ENCODE measurements at places on chromosomes 5 and 9.

DNA sequence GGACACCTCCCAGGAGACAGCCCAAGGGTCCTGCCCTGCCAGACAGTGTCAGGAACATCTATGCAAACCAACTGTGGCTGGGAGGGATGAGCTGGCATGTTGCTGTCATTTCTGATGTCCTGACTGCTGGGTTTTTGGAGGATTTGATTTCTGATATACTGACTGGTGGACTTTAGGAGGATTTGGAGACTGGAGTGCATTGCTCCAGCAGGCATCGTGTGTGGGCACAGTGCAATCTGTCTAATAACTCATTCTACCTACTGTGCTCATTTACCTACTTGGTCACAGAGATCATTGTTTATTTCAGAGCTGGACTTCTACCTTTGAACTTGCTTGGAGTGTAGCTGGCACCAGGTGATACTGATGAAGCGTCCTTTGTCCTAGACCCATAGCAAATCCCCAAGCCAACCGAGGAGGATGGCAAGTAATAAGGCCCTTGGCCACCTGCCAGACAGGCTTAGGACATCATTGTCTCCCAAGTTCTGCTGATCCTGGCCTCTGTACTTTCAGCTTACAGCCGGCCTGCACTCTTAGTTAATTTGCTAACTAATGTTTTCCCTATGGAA, 124.3 kb upstream of the ICE1 start:
- DNase-seq: no peak

DNA sequence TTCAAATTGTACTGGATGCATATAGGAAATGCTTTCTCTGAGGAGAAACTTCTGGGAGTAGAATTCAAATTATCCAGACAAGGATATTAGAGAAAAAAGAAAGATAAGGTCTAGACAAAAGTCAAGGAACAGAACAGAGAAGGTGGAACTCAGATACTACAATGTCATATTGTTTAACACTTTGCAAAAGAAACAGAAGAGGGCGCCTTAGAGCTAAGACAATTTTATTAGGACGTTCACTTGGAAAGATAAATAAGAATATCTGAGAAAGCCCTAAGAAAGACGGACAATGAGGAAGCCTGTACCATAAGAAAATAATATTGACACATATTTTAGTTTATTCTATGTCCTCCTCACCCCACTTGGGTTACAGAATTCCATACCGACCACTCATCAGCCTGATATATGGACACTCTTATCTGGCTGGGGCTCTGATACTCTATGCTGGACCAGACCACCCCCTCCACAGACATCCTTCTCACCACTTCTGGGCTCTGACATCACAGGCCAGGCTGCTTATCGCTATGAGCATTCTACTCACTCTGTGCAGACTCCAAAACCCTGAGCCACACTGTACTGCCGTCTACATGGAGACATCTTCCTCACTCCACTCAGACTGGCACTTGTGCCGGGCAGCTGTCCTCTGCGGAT, 9.1 kb upstream of the AK3 start:
- no peak for DNase-seq

DNA sequence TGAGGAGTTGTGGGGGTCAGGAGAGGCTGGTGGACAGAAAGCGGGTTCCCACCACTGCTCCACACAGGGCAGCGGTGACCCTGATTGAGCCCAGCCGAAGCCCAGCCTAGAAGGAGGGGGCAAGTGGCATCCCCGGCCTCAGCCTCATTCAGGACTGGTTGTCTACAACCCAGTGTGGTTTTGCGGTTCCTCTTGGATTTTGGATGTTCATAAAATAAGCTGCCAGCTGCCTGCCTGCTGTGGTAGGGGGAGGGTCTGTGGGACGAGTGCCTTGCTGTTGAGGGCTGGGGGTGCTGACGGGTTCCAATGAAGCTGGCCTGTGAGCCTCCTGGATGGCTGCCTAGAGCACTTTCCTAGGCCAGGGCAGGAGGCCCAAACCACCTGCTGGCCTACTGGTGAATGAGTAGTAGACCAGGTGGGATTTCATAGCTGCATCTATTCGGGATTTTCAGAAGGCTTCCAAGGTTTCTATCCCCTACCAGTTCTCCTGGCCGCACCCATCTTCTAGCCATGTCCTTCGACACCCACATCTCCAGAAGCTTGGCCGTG, 102.4 kb downstream of the NDFIP1 start:
- no peak for DNase-seq

DNA sequence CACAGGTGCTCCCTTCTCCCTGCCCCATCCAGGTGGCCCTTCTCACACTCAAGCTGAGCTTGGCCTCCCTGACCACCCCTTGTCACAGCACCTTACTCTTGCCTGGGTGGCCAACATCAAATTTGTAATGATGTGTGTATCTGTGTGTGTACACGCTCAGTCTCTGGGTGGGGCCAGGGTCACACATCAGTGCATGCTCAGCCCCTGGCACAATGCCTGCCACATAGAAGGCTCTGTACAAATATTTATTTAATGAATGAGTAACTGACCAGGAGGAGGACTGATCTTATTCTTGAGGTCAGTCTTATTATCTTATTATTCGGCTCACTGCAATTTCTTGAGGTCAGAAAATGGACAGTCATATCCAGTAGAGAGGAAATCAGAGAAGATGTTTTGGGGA, 41.3 kb upstream of the HAND1 start:
- DNase-seq: no peak

DNA sequence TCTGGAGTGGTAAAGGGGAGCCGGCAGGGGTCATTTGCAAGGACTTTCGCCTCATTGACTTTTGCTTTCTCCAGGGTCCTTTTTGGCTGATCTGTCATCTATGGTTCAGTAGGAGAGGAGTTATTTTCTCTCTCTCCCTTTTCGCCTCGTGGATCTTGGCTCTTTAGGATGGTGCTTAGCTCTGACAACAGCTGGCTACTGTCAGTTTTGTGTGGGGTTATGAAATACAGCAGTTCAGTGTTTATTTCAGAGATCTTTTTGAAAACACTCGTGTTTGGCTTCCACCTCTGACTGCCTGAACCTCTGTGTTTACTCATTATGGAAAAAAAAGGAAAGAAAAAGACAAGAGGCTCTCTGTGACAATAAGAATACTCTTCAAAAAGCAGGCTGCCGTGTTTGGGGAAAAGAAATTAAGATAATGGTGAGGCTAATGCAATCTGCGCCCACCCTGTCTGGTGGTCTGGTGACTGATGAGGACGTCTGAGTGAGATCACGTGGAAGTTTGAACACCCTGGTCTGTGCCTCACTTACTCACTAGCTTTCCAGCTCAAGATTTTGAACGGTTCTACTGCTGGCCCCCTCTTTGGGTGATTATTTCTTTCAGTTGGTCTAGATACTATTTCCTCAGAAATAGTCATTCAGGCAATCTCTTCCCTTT, 567.7 kb downstream of the CAAP1 start:
- DNase-seq: no peak

DNA sequence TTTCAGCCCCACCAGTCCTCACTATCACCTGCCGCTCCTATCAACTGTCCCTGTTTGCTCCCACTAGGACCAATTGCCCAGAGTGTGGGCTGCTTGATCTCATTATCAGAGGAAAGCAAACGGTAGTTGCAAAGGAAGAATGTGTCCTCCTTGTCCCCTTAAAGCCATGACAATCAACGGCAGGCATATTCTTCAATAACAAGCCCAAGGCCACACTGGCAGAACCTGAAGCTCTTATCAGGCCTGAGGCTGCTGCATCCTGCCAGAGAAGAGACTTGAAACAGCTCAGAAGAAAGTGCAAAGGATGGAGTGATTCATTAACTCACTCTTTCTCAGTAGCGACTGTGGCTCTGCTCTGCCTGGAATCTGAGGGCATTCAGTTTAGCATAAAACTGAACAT, 39.2 kb upstream of the MAN2A1 start:
- no peak for DNase-seq

GRCh38 chr9:99762470-99762869, 59.2 kb upstream of the NR4A3 start:
- DNase-seq: no peak

- DNase-seq: no peak
Observed at GRCh38 chr9:107025260-107026035, 162.5 kb downstream of the ZNF462 start.

DNA sequence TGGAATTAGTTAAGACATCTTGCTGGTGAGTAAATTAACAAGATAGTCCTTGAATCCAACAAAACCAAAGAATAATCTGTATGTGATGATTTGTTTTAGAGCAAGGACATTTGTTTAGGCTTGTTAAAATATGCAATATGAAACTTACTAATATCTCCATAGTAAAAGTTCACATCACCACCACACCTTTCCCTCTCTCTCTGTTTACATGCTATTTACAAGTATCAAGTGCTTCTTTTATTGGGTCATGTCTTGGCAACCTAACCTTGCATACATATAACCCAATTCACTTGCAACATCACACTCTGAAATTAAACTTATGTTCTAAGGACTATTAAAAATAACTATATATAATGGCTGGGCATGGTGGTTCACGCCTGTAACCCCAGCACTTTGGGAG, 161.3 kb downstream of the CCDC192 start:
- DNase-seq: no peak

- no peak for DNase-seq
Observed at GRCh38 chr9:122051351-122052321, 41.5 kb downstream of the TTLL11 start.

- peak; percentile 71 for DNase-seq
Observed at GRCh38 chr5:180209137-180209581, at the start of gene RASGEF1C. Gene RASGEF1C, minus strand, starts transcription at chr5:180209211. Its CDS starts 71,159 bp downstream, at chr5:180138052.

- no peak for DNase-seq
Observed at GRCh38 chr9:7790022-7790818, 9.4 kb downstream of the DMAC1 start.

GRCh38 chr5:172142709-172143215, 45.3 kb downstream of the STK10 start:
- no peak for DNase-seq

DNA sequence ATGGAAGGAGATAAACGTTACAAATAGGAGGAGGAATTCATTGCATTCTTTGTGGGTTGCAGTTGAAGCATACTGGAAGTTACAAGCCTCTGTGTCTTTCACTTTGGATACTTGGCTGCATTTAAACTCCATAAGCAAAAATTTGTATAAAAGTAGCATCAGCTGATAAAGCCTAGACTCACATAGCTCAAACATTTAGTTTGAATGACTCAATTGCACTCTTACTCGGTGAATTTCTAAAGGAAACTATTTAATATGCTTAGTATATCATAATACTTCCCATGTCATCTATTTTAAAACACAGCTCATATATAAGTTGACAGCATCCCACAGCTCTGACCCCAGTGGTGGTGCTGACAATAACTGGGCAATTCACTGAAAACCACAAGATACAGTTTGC, 596.6 kb upstream of the ZNF608 start:
- DNase-seq: no peak

DNA sequence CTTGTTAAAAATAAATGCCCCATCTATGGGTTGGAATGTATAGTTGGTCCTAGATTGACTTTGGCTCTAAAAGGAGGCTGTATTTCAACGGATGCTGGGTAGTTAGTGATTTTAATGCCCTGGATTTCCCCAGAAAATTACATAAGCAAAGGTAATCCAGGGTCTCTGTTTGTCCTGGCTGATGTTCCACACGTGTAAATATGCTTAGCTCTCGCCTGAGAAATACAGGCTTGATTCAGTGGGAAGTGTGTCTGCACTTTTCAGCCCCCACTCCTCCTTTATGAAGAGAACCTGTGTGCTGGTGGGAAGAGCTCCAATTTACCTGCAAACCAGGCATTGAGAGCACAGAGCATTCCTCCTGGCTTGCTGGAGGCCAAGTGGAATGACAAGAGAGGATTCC, 294.6 kb upstream of the CLINT1 start:
- DNase-seq: no peak

DNA sequence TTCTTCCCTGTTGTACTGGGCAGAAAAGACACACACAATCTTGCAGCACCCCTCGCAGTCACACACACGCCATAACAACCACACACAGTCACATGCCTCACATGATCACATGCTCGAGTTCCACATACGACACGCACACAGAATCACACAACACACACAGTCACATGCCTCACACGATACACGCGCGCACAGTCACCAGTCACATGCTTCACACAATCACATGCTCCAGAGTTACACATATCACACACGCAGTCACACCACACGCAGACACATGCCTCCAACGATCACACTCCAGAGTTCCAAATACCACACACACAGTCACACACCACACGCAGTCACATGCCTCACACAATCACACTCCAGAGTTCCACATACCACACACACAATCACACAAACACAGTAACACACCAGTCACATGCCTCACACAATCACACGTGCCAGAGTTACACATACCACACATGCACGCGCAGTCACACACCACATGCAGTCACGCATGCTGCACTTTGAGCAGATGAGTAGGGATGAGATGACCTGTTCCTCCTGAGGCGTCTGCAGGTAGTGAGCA, 49.0 kb upstream of the LRRC14B start:
- no peak for DNase-seq

DNA sequence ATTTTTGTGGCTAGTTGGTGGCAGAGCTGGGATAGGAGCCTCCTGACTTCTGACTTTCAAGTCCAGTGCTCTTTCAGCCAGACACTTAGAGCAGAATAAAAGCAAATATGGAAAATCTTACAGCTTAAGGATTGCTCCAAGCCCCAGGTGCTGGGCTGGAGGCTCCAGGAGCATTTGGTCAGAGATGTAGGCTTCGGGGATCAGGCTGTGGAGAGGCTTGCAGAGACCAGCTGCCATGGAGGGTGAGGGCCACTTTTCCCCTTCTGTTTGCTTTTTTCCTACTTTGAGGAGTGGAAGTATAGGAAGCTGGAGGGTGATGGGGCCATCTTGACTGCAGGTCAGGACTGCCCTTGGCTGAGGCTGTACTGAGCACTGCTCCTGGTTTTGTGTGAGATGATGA, 58.9 kb downstream of the RGS3 start:
- DNase-seq: no peak

DNA sequence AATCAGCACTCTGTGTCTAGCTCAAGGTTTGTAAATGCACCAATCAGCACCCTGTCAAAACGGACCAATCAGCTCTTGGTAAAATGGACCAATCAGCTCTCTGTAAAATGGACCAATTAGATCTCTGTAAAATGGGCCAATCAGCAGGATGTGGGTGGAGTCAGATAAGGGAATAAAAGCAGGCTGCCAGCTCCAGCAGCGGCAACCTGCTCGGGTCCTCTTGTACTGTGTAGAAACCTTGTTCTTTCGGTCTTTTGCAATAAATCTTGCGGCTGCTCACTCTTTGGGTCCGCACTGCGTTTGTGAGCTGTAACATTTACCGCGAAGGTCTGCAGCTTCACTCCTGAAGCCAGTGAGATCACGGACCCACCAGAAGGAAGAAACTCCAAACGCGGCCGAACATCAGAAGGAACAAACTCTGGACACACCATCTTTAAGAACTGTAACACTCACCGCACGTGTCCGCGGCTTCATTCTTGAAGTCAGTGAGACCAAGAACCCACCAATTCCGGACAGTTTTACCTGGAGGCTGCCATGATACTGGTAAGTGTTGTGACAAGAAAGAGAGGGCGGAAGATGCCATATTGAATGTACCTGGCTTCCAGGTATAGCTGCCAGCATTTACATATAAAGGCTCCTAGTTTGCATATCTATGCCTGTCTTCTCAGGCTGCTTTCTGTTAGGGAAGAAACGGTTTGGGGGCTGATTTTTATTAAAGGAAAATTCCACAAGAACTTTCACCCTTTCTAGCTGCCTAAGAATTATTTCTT, 758.5 kb upstream of the CTNND2 start:
- peak; percentile 27 for DNase-seq

Measured in WTC11 (cell line).